Heart right ventricle (tissue), 16 donors: ENCODE measurements at places on chromosomes 5 and 9. TPM values are rescaled to one million over a fixed set of nuclear protein-coding genes. Genes with fewer than 3 reads are reported as not detected.
A peak's percentile ranks its signal among the peaks of the same experiment; 100 is the strongest.

DNA sequence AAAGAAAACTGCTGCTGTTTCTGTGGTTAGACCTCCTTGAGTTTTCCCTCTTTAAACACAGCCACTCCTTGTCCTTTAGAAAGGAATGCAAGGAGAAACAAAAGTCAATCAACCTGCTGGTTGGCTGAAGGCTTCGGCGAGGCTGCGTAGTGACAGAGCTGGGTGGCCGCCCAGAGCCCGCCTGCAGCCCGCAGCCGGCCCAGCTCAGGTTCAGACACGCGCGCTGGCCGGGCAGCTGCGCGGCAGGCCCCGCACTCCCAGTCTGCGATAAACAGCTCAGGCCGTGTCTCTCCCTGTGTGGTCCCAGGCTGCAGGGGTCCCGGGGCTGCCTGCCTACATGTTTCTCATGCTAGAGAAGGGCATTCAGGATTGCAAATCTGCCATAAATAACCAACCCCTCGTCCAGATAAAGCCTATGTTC lies 115.4 kb downstream of the HSD17B3 start:
- DNase-seq: no peak

DNA sequence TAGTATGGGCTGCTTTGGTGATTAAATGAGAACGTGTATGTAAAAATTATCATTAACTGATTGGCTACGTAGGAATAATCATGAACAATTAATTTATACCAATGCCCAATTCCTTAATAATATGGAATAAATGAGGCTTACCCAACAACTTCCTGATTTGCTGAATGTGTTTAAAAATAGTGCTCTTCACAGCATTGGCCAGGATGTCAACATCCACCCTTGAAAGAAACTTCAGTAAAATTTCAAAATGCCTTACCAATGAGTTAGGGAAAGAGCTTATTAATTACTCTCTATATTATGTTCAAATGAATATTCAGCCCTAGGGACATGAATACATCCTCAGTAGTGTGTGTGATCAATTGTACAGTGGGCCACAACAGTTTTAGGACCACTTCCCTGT lies 401.4 kb downstream of the PSAT1 start:
- no peak for DNase-seq

DNA sequence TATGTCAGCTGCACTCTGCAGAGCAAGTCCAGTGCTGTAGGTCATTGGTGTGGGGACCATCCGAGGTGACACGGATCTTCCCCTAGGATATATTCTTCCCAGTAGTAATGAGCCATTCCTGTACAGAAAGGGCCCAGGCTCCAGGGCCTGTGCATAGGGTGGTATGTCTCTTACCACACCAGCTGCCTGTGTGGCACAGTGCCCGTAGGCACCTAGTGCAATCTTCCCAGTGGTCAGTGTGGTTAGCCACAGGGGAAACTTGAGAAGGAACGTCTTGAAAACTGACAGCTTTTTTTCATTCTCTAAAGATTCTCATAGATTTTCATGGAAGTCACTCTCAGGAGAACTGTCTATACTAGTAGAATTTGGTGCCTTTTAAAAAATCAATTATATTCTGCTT lies 39.8 kb downstream of the CYSTM1 start:
- no peak for DNase-seq

C5orf34 gene
- total RNA-seq: 0.39 TPM

DNA sequence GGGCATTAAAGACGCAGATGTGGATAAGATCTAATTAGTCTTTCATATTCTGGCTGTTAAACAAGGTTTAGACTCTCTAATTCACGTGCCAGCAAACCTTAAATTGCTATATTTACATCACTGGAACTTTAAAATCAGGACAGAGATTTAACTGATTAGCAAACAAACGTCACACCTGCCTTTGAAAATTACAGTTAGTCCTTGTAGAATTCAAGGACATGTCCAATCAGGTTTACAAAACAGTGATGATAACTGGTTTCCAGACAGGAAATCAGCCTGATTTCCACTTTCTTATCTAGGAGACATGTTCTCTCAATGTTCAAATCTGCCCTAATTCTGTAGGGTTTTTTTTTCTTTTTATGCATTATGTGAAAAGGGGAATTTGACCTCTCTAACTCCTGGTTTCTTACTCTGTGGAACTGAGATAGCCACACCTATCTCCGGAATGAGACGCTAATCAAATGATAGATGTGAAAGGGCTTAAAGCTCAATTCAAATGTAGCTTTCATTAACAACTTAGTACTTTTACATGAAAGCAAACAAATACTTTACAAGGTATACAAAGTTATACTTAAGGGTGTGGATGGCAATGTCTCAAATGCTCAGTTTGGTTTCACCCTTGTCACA lies 26.5 kb downstream of the SPINK5 start:
- DNase-seq: no peak

DNA sequence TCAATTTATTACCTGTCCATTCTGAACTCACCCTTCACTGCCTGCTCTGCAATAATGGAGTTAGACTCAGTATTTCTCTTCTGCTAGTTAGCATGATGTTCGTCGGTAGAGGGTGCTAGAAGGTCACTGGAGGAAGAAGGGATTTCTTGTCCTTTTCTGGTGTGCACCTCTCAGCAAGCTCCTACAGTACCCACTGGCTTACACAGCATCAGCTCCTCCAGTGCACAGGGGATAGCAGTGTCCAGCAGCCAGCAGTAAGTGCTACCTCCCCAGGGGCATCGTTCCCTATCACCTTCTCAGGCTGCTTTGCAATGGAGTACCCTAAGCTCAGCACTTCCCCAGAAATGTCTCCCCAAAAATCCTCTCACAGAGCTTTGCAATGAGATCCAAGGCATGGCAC lies 45.9 kb upstream of the APC start:
- DNase-seq: no peak

- DNase-seq: no peak
Observed at GRCh38 chr5:89302102-89302891, 419.3 kb upstream of the MEF2C start.

- DNase-seq: no peak
Observed at GRCh38 chr5:52864884-52865283, 77.2 kb downstream of the ITGA1 start.

GRCh38 chr5:142654578-142655058 lies 31.3 kb downstream of the FGF1 start:
- no peak for DNase-seq

DNA sequence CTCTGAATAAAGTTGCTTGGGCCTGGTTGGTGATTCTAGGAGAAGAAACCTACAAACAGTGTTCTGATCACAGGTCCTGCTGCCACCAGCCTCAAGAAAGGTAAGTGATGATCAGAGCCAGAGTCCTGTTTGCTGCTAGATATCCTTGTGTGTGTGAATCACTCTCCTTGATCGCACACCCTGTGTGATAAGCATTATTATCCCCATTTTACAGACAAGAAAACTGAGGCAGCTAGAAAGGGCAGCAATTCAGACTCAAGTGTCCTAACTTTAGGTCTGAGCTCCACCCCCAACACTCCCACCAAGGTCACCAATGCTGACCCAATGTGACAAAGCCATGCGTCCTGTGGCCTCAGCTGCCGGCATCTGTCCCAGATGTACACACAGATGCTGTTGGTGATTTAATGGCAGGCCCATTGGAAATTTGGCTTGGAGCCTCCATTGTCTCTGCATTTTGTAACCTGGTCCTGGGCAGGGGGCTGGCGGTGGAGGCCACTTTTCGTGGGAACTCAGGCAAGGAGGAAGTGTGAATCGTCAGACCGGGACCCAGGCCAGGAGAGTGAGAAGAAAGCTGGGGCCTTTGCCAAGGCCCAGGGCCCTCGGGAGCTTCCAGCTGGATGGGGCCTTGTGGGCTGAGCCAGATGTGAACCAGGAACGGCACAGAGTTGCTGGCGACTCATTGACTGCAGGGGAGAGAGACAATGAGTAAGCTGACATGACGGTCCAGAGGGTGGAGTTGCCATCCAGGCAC lies 29.8 kb upstream of the GGTA1 start:
- peak; percentile 99 for DNase-seq

- DNase-seq: no peak
Observed at GRCh38 chr5:69271376-69271775, 36.7 kb downstream of the CDK7 start.

TAF1L gene
- not detected for total RNA-seq

FCN2 gene
- total RNA-seq: not detected

GRCh38 chr5:93281980-93282772 lies 298.8 kb downstream of the NR2F1-AS1 start:
- peak; percentile 14 for DNase-seq

PCDHAC2 gene
- not detected for total RNA-seq

SLIT3 gene
- 12.8 TPM for total RNA-seq

C5orf58 gene
- not detected for total RNA-seq

GRCh38 chr5:3787604-3788003 lies 192.0 kb downstream of the IRX1 start:
- no peak for DNase-seq

DNA sequence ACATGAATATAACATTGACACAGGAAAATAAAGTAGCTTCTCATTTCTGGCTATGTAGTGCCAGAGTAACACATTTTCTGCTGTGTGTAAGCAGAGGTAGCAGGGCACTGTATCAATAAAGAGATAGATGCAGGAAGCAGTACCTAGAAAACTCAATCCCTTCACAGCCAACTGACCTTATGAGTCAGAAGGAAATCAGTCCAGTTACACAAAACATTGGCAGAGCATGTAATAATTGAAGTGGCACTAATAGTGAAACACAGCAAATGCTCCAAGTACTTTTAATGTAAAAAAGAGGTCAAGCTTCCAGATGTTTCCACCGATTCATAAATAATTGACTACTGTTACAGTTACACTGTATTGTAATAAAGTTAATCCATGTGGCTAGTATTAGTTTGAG lies 706.6 kb downstream of the EFNA5 start:
- no peak for DNase-seq

DNA sequence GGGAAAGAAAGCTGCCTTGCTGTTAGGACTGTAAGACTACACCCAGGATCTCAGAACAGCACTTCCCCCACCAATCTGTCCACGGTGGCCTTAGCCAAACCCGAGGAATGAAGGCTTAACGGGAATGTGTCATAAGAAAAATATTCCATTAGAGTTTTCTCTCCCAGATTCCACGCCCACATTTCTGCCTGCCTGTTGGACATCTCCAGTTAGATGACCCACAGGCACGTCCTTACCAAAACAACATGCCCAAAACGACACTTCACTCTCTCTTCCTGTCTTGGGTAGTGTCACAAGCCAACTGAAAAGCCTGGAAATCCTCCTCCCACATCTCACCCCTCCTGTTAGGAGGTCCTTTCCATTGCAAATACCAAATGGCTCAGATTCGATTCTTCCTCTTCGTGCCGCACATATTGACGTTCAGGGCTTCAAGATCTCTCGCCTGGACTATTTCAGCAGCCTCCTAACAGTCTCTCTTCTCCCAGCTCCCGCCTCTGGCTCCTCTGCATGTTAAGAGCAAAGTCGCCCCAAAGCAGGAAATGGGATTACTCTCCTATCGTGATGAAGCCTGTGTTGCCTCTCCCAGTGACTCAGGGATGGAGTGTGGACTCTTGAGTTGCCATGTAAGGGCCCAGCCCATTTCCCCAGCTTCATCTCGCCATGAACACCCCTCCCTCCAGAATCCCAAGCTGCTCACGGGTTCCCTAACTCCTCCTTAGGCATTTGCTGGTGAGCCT lies 159.3 kb downstream of the NR3C1 start:
- peak; percentile 55 for DNase-seq

DNA sequence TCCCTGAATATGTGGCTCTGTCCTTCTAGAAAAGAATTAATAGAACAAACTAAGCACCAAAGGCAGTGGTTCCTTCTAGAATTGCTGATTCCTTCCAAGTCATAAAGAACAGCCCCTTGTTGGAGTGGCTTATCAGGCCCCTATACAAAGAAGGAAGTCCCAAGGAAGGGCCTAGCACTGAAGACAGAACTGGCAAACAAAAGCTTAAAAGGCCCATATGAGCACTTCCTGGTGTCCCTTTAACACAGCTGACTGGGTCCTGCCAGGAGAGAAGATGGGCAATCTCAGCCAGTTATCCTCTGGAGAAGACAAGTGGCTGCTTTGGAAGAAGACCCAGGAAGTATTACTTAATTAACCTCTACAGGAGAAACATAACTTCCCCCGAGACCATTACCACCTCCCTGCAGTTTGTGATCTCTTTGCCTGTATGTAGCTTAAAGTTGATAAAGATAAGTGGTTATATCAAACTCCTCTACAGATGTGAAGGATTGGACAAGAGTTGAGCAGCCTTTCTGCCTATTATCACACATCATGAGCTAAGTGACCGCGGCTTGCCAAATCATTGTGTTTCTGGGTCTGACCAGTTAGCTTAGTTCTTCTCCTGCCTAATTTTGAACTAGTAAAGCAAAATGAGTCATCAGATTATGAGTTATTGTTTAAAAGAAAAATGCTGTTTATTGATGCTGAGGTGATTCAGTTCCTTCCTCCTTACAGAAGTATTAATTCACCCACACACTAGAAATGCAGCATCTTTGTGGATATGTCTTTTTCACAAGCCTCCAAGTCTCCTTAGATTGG lies 13.3 kb upstream of the STING1 start:
- DNase-seq: no peak

ACTBL2 gene
- total RNA-seq: not detected

C5orf15 gene
- total RNA-seq: 45.1 TPM

GABRA6 gene
- total RNA-seq: not detected

DNA sequence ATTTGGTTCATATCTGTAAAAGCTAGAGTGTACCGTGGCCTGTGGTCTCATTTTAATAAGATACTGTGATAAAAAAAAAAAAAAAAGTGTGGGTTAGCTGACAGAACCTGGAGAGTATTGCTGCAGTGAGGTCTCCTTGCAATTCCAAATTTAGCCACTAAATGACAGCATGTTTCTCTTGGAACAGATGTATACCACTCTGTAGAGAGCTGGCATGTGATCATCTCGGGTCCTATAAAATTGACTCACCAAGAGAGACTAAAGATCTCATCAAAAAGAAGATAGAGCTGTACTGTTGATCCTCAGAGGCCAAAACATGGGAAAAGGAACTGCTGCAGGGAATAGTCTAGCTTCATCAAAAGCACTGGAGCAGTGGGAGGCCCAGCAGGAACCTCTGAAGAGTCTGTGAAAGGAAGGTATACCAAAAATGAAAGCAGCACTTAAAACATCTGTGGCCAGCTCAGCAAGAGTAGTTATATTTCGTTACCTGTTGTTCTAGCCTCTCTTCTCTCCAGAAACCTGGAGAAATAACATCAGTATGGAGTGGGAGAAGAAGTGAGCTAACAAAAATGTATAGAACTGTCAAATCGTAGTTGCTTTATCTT lies 826.8 kb downstream of the EFNA5 start:
- DNase-seq: no peak

RASEF gene
- total RNA-seq: 0.04 TPM

DNA sequence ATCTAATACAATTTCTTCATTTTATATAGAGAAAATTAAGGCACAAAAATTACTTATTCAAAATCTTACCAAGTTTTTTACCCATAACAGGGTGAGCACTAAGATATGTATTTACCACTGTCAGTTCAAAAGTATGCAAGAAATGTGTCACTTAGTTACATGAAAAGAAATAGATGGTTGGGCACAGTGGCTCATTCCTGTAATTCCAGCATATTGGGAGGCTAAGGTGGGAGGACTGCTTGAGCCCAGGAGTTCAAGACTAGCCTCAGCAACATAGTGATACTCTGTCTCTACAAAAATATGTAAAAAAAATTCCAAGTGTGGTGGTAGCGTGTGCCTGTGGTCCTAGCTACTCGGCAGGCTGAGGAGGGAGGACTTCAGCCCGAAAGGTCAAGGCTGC lies 19.4 kb downstream of the YIPF5 start:
- no peak for DNase-seq
